Gastrocnemius medialis (tissue), 4 donors: ENCODE measurements at places on chromosomes 4 and X. TPM values are rescaled to one million over a fixed set of nuclear protein-coding genes. Genes with fewer than 3 reads are reported as not detected.

Gene CT47B1
- total RNA-seq = not detected

Gene AMBN
- total RNA-seq = not detected

Gene MTNR1A
- total RNA-seq = not detected

Gene CXCL11
- total RNA-seq = not detected

Gene ASMT
- not detected for total RNA-seq

Gene TKTL1
- total RNA-seq = not detected

Gene CLDN2
- total RNA-seq = not detected

Gene MAGT1
- total RNA-seq = 27.3 TPM

Gene EGFL6
- total RNA-seq = not detected

Gene GPRIN3
- 1.6 TPM for total RNA-seq

Gene LAMP2
- total RNA-seq = 70.0 TPM

Gene GNPDA2
- 16.6 TPM for total RNA-seq
